ENCODE measurements at places on chromosomes 12 and 14. TPM values are rescaled to one million over a fixed set of nuclear protein-coding genes. Genes with fewer than 3 reads are reported as not detected.

Gene CLEC14A
- total RNA-seq, result 0.96 TPM

Gene METTL3
- 90.0 TPM for total RNA-seq

Gene KCNC2
- total RNA-seq, result 11.6 TPM

Gene DBX2
- not detected for total RNA-seq

Gene SCNN1A
- 0.74 TPM for total RNA-seq

DNA sequence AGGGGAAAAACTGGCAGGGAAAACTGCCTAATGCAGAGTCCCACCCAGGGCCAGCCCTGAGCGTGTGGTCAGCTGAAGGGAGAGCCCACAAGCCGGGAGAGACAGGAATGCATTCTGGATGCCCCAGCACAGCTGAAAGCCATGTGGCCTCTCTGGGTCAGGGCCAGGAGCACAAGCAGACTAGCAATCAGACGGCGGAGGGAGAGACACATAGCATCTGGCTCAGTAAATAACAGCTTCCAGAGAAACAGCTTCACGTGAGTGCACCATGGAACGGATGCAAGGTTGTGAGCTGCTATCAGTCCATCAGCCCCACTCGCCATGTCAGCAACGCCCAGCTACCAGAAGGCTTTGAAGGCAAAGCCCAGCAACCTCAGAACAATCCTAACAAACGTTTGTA is 28.2 kb upstream of the TMEM106C start:
- no peak overlapping the region for H3K27ac ChIP-seq
- no peak for DNase-seq
- H3K27me3 ChIP-seq, result peaks cover 2% of the 10 kb centered on the region
- H3K4me1 ChIP-seq, result no peaks in the 10 kb centered on the region
- no peak overlapping the region for H3K4me3 ChIP-seq
- no peaks in the 10 kb centered on the region for H3K36me3 ChIP-seq

GRCh38 chr14:96876747-96877146 is 79.6 kb downstream of the VRK1 start:
- peaks cover 16% of the 10 kb centered on the region for H3K4me1 ChIP-seq
- no peaks in the 10 kb centered on the region for H3K27me3 ChIP-seq
- no peaks in the 10 kb centered on the region for H3K36me3 ChIP-seq
- H3K4me3 ChIP-seq, result no peak overlapping the region

GRCh38 chr14:102969060-102969791 is 46.8 kb downstream of the AMN start:
- no peaks in the 10 kb centered on the region for H3K36me3 ChIP-seq
- H3K27me3 ChIP-seq, result no peaks in the 10 kb centered on the region
- H3K27ac ChIP-seq, result peak overlapping the region; percentile 33
- peaks cover 8% of the 10 kb centered on the region for H3K4me1 ChIP-seq
- DNase-seq, result no peak

- H3K27ac ChIP-seq, result no peak overlapping the region
- no peak overlapping the region for H3K4me3 ChIP-seq
- peaks cover 2% of the 10 kb centered on the region for H3K27me3 ChIP-seq
- no peaks in the 10 kb centered on the region for H3K36me3 ChIP-seq
These were observed 8.7 kb downstream of the SYNE3 start for GRCh38 chr14:95507701-95508103.

GRCh38 chr14:88669346-88669745 is 106.5 kb downstream of the ZC3H14 start:
- H3K27ac ChIP-seq, result no peak overlapping the region
- H3K4me3 ChIP-seq, result no peak overlapping the region
- peaks cover 2% of the 10 kb centered on the region for H3K27me3 ChIP-seq
- H3K4me1 ChIP-seq, result peaks cover 6% of the 10 kb centered on the region
- DNase-seq, result peak; percentile 40
- H3K36me3 ChIP-seq, result peaks cover 21% of the 10 kb centered on the region

DNA sequence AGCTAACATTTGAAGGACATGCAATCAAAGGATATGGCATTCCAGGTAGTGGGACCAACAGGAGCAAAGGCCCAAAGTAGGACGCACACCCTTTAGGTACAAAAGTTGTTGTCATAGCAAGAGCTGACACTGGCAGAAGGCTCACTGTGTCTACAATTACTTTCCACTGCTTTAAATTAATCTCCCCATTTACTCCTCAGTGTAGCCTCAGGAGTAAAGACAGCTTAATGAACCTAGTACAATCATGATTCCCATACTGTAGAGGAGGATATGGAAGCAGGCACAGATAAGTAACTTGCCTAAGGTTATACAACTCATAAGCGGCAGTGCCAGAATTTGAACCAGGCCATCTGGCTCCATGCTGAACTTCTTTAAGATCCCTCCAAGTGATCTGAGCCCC is 212.9 kb upstream of the SFSWAP start:
- H3K4me3 ChIP-seq, result no peak overlapping the region
- H3K27ac ChIP-seq, result no peak overlapping the region
- no peak for DNase-seq
- no peaks in the 10 kb centered on the region for H3K4me1 ChIP-seq

GRCh38 chr12:101794574-101794973 is 36.2 kb downstream of the GNPTAB start:
- H3K4me3 ChIP-seq, result no peak overlapping the region
- H3K27ac ChIP-seq, result no peak overlapping the region
- DNase-seq, result no peak
- H3K27me3 ChIP-seq, result no peaks in the 10 kb centered on the region

- no peak overlapping the region for H3K27ac ChIP-seq
- DNase-seq, result no peak
- H3K4me1 ChIP-seq, result peaks cover 12% of the 10 kb centered on the region
These were observed 63.3 kb downstream of the DUSP6 start for GRCh38 chr12:89288959-89289358.

GRCh38 chr12:34400986-34401658 is 378.8 kb downstream of the ALG10 start:
- H3K36me3 ChIP-seq, result no peaks in the 10 kb centered on the region
- H3K4me3 ChIP-seq, result no peak overlapping the region
- DNase-seq, result peak; percentile 2
- H3K27ac ChIP-seq, result no peak overlapping the region

DNA sequence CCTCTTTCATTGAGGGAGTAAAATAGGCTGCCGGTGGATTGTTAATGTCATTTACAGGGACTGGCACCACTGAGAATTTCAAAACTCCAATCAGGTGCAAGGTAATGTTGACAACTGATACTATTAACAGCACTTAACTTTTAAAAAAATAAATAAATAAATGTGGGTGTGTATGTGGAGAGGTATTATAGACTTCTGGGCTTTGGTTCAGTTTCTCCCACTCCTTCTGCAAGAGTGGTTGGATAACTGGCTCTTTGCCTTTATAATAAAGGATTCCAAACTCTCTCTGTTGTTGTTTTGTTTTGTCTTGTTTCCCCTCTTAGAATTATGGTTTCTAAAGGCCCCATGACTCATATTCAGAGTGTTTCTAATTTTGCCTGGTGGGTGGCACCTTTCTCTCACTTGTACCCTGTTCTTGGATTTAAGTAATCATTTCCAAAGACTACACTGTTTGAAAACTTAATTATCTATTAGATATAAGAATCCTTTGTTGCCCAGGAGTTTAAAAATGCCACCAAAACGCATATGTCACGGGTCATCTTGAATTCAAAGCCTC is 151.6 kb upstream of the ARID2 start:
- H3K27ac ChIP-seq, result no peak overlapping the region
- H3K36me3 ChIP-seq, result no peaks in the 10 kb centered on the region
- no peaks in the 10 kb centered on the region for H3K27me3 ChIP-seq
- H3K4me3 ChIP-seq, result no peak overlapping the region
- H3K4me1 ChIP-seq, result no peaks in the 10 kb centered on the region
- no peak for DNase-seq

DNA sequence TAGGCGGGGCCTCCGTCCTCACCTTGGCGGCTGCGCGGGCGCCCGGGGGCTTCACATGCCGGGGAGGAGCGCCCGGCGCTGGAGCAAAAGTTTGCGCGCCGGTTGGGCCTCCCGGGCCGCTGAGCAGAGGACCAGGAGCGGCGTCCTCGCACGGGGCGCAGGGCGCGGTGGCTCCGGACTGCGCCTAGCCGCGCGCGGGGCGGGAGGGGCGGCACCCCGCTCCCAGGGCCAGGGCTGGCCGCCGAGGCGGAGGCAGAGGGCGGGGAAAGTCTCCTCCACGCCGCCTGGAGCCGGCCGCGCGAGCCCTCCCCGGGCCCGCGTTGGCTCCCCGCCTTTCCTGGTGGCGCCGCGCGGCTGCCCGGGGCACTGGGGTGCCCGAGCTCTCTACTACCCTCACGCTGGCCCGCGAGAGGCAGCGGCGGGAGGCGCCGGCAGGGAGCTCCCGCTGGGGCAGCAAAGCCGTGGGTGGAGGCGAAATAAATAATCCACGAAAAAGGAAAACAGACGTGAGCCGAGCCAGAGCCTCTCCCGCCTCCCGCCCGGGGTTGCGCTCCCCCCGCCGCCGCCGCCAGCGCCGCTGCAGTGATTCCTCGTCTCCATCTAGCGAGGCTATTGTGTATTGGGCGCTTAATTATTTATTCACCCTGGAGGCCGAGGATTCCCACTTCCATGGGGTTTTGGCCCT is 400 bp upstream of the PRIMA1 start:
- no peak overlapping the region for H3K27ac ChIP-seq
- peaks cover 5% of the 10 kb centered on the region for H3K36me3 ChIP-seq
- DNase-seq, result peak; percentile 48
- peaks cover 18% of the 10 kb centered on the region for H3K4me1 ChIP-seq

- DNase-seq, result no peak
- no peaks in the 10 kb centered on the region for H3K4me1 ChIP-seq
- H3K27me3 ChIP-seq, result peaks cover 2% of the 10 kb centered on the region
- H3K36me3 ChIP-seq, result peaks cover 3% of the 10 kb centered on the region
These were observed 83.4 kb downstream of the HECTD1 start for GRCh38 chr14:31124197-31124596.

DNA sequence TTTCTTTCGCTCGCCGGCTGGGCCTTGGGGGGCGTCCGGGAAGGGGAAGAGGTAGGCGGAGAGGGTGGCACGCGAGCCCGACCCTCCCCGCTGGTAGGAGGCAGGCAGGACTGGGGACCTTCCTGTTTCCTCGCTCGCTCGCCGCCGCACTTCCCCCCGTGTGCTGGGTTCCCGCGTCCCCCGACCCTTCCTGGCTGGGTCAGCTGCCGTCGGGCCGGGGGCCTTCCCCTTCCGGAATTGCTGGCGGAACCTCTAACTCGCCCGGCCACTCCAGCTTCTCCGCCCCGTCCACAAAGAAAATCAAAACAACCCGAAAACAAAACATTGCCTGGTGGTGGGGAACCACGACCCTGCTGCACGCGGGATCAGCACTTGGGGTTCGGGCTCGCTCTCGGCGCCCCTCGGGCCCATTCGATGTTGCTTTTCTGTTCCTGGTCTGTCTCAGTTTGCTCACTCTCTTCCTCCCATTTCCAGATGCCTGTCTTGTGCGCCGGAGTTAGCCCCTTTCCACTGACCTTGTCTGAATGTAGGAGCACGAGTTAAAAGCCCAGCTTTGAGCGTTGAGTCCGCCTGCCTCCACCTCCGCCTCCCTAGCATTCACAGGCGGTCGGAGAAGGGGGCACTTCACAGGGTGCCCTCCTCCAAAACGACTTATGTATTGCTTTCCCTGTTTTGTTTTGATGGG is 581 bp downstream of the PAPOLA start:
- H3K4me3 ChIP-seq, result peak overlapping the region; percentile 99
- H3K27ac ChIP-seq, result peak overlapping the region; percentile 95
- H3K27me3 ChIP-seq, result peaks cover 6% of the 10 kb centered on the region
- H3K4me1 ChIP-seq, result peaks cover 22% of the 10 kb centered on the region
- no peaks in the 10 kb centered on the region for H3K36me3 ChIP-seq
